ENCODE measurements at places on chromosomes 16 and 17.

DNA sequence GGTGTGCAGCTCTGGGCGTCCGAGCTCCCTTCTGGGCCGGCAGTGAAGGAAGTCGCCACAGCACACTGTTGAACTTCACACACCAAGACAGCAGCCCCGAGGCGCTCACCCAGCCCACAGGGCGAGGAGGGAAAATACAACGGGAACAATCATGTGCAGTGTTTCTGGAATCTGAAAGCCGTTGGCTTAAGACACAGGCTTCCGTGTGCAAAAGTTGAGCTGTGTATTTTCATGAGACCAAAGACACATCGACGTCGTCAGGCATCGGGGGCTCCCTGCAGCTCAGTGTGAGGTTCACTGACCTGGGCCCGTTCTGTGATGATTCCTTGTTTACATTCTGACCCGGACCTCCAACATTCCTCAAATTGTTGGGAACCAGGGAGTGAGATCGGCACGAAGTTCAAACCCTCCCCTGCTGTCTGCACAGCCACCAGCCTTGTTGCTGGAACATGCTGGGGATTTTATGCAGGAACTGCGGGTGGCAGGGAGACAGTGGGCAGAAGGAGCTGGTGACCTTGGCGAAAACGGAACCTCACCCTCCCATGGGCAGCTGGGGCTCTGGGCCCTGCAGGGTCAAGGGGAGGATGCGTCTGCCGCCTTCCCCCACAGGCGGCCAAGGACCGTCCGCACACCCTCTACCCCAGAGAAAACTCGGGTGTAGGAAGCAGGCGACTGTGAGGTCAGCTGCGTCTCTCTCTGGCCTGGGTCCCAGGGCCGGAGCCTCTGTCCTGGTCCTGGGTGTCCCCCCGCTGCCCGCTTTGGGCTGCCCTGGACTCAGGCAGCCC lies 72.2 kb downstream of the METRNL start:
- no peak for DNase-seq

DNA sequence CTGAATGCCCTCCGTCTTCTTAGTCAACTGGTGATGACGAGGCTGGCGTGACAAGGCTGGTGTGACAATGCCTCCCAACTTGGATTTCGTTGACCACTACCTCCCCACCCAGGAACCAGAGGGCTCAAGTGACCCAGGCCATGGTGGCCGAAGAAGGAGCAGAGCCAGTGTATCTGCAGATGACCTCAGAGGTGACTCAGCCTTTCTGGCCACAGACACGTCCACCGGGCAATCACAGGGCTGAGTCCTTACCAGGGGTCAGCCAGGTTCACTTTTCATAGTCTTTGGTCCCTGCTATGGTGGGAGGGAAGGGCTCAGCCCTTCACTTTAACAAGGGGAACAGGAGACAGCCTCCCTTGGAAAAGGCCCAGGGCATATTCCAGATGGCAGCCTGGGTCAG lies 116.3 kb downstream of the MAF start:
- no peak for DNase-seq

- DNase-seq: no peak
Measured at GRCh38 chr16:918741-919657, 51.8 kb downstream of the LMF1 start.

DNA sequence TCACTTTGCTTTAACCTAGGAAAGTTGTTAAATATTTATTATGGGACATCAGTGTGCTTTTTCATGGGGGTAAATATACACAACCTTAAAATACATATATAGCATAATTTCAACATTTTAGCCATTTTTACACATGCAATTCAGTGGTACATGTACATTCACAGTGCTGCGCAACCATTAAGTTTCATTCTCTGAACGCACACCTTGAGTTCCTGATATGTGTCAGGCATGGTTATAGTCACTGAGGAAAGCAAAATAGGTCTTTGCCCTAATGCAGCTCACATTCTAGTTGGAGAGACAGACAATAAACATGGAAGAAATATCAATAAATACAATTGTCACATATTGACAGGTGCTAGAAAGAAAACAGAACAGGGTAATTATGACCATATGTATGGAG lies 12.8 kb upstream of the CNEP1R1 start:
- DNase-seq: no peak

- DNase-seq: no peak
Measured at GRCh38 chr16:23561586-23561985, 4.1 kb downstream of the UBFD1 start.

GRCh38 chr16:48558371-48558841 lies 51.6 kb downstream of the N4BP1 start:
- DNase-seq: no peak

DNA sequence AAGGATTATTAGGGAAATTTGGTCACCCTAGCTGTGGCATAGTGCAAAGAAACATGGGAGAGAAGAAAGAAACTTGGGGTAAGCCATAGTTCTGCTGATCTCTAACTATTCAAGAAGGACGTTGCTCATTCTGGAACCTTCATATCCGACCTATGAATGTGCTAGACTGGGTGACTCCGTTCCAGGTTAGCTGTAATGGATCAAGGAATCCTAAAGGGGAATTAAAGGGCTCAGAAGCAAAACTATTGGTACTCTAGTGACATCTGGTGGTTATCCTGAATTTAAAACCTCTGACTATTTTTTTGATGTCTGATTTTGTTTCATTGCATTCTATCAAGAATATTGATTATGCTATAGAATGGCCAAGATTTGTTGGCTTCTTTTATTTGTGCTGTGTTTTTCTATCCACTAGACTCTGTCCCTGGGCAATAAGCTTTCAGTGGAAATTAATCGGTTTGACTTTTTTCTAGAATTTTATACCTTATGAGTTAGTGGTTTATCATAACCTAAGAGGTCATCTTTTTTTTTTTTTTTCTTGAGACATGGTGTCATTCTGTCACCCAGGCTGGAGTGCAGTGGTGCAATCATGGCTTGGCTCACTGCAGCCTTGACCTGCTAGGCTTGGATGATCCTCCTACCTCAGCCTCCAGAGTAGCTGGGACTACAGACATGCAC lies 19.5 kb downstream of the PCTP start:
- DNase-seq: no peak

DNA sequence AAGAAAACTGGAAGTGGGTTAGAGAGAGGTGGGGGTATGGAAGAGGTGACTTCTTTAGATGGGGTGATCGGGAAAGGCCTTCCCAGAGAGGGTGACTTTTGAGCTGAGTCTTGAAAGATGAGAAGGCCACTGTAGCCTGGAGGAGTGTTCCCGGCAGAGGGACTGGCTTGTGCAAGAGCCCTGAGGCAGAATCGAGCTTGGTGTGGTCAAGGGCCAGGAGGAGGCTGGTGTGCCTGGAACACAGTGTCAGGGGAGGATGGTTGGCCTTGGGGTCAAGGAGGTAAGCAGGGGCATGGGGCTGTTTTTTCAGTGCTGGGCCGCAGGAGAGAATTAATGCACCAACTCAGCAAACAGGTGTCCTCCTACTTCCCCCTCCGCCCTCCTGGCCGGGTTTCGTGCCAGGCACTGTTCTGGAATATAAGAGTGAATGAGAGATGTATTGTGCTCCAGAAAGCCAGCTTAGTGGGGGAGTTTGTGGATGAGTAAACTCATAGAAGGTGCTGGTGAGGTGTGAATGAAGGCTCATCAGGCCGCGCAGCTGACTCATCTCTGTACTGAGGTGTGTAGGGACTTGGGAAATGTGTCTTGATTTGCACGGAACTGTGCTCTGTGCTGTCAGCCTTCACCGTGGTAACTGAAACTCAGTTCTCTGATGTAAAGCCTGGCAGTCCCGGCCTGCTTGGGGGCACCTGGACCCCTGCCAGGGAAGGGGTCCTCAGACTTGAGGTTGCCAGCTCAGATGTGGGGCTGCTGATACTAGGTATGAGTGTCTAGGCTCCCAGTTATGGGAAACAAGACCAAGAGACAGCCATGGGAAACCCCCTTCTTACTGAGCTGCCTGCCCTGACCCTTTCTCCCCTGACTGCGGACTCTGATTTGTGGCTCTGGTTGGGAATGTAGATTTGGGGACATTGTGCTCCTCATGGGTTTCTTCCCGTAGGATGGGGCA lies 15.3 kb downstream of the KSR1 start:
- DNase-seq: peak; percentile 39

GRCh38 chr17:41672153-41672552 lies 16.5 kb upstream of the EIF1 start:
- no peak for DNase-seq

DNA sequence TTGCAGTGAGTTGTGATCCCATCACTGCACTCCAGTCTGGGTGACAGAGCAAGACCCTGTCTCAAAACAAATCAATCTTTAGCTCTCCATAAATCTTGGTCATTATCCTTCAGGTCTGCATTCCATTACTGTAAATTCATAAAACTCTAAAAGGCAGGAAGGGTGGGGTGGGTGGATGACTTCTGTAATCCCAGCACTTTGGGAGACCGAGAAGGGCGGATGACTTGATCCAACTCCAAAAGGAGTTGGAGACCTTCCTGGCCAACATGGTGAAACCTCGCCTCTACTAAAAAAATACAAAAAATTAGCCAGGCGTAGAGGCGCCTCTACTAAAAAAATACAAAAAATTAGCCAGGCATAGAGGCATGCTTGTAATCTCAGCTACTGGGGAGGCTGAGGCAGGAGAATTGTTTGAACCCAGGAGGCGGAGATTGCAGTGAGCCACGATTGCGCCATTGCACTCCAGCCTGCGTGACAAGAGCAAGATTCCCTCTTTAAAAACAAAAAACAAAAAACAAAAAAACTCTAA lies 2.2 kb upstream of the UBE2Z start:
- DNase-seq: no peak

DNA sequence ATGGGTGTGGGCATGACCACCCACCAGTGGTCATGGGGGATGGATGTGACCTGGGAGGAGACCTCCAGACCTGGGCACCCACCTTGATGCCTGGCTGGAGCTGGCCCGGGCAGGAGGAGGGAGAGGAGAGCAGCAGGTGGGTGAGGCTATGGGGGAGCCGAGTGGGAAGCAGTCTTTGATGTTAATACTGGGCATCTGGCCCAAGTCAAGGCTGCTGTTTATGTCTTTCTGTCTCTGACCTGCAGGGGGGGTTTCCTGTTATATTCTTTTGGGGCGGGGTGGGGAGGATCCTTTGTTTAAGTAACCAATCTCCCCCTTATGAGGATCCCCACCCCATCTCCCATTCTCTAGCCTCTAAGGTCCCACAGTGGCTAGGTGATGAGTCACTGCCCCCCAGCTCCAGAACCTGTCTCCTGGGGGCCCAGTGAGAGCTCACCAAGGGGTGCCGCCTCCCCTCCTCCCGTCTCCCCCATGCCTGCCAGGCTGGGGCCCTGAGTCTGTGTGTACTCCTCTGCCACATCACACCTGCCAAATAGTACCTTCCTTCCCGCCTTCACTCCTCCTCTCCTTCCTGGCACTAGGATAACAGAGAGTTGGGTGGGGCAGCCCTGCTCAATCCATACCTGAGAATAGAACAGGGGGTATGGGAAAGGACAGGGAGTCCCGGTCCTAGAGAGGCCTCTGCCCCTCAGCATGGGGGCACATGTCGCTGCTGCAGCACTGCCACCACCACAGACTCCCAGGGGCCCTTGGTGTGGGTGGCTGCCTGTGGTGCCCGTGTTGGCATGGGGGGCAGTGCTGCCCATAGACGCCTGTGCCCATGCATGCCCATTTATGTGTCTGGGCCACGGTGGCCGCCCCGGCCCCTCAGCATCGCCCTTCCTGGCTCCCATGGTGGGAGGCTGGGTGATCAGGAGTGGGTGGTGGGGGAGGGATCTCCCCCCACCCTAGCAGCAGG lies 7.3 kb downstream of the THRA start:
- DNase-seq: no peak

DNA sequence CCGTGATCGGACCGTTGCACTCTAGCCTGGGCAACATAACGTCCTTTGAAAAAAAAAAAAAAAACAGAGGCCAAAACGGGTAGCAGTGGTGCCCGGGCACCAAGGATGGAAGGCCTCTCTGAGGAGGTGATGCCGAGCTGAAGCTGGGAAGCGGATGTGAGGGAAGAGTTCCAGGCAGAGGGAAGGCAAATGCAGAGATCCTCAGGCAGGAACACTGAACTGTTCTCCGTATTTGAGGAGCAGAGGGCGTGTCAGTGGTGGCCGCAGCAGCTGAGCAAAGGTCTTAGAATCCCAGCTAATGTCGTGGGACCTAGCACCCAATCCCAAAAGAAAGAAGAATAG lies 656 bp upstream of the KCTD13 start:
- no peak for DNase-seq

- no peak for DNase-seq
Measured at GRCh38 chr16:88512728-88513696, 57.2 kb upstream of the ZC3H18 start.

GRCh38 chr17:3960764-3961163 lies 3.5 kb downstream of the ATP2A3 start:
- DNase-seq: no peak

DNA sequence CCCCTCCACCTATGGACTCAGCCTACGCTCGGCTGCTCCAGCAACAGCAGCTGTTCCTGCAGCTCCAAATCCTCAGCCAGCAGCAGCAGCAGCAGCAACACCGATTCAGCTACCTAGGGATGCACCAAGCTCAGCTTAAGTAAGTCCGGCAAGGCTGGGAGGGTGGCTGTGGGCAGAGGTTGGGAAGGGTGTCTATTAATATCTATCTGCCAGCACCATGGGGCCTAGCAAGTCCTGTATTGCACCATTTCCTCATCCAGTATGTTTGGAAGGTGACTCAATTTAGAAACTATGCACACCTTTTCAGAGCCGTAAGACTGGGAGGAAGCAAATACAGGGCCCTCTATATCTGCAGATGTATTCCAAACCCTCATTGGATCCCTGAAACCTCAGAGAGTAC lies 45.0 kb upstream of the ARHGAP44 start:
- DNase-seq: no peak

DNA sequence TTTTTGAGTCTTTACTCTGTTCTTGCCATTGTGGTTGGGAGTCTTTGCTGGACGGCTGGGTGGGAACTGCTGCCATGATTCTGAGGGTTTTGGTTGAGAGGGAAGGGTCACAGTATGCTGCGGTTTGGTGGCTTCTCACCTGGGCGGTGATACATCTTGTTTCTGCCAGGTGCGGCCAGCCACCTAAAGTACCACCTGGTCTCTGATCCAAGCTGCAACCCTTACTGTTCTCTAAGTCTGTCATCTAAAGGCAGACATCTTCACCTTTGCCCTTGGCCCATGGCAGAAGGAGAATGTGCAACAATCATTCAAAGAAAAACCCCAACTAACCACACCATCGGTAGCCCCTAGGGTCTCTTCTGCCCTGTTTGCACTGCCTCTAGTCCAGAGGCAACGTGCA lies 19.6 kb upstream of the MPO start:
- no peak for DNase-seq

DNA sequence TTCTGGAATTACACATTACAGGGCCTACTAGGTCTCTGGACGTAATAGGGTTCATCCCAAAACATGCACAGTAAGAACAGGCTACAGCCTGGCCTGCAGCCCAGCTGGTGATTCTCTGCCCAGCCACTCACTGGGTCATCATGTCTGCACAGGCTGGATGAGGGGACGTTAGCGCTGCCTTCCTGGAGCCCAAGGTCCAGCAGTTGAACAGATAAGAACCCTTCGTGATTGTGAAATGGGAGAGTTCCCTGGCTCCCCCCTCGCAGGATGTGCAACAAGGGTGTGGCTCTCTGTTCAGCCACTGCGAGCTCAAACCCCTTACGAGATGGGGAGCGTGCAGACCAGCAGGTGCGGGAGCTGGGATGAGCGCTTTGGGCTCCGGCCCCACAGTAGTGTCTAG lies 200.0 kb upstream of the CDH5 start:
- DNase-seq: no peak
